ENCODE measurements at places on chromosomes 6 and 20.

- DNase-seq = no peak
These were observed 15.9 kb downstream of the TMEM200A start for GRCh38 chr6:130381459-130382380.

- DNase-seq = no peak
These were observed 45.3 kb upstream of the MYB start for GRCh38 chr6:135135835-135136234.

GRCh38 chr6:106511288-106512047 is 117.8 kb downstream of the RTN4IP1 start:
- DNase-seq = no peak

GRCh38 chr20:63857764-63858392 is 3.4 kb upstream of the ABHD16B start:
- DNase-seq = no peak

DNA sequence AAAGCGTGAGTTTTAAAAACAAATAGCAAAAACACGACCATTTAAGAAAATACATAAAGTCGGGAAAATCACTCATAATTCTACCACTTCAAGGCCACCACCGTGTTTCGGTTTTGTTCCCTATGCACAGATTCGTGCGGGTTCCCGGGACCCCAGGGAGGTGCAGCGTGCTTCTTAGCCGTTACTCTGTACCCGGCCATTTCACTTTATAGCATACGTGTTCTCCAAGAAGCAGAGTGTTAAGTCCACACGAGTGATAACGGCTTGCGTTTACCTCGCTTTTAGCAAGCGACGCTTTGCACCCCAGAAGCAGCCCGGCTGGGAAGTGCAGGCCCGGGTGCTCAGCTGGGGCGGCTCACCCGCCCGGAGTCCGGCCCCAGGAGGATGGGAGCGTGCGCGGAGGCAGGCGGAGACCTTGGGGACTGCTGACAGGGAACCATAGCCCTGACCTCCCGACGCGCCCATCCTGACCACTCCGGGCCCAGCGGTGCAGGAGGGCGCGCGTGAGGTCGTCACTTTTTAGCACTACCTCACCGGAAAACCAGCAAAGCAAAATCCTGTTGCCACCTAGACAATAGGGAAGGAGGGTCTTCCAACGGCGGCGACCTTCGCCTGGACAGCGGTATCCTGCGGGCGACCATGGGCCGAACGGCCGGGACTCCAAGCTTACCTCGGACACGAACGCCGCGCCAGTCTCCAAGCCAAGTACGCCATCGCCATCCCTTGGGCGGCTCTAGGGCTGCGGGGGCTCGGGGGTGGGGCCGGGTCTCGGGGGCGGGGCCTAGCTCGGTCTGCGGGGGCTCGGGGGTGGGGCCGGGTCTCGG is at the start of gene ECI2:
TSS of gene ECI2 (minus strand) at position 735 of the 824 bp plus-strand sequence. CDS start at position 720, 15 bp downstream.
- DNase-seq = peak; percentile 11

- DNase-seq = no peak
These were observed 11.3 kb downstream of the APMAP start for GRCh38 chr20:24981282-24981681.
